ENCODE measurements at places on chromosomes 13 and 19.

- DNase-seq, result peak; percentile 69
These were observed 941 bp downstream of the MYPOP start for GRCh38 chr19:45901432-45901911.

DNA sequence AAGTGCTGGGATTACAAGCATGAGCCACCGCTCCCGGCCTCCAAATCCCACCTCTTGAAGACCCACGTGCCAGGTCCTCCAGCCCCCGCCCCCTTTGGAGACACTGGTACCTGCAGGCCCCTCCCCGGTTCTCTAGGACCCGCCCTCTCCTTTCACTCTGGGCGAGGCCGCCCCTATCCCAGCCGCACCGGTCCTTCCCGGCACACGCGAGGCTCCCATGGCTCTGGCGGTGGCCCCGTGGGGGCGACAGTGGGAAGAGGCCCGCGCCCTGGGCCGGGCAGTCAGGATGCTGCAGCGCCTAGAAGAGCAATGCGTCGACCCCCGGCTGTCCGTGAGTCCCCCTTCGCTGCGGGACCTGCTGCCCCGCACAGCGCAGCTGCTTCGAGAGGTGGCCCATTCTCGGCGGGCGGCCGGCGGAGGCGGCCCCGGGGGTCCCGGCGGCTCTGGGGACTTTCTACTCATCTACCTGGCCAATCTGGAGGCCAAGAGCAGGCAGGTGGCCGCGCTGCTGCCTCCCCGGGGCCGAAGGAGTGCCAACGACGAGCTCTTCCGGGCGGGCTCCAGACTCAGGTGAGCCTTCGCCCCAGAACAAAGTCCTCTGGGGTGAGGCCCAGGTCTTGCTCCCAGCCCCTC lies at the start of gene CBLC:
Gene CBLC (plus strand): TSS at position 176 of the 633 bp plus-strand sequence. CDS start 42 bp downstream, at position 218.
- DNase-seq, result no peak

DNA sequence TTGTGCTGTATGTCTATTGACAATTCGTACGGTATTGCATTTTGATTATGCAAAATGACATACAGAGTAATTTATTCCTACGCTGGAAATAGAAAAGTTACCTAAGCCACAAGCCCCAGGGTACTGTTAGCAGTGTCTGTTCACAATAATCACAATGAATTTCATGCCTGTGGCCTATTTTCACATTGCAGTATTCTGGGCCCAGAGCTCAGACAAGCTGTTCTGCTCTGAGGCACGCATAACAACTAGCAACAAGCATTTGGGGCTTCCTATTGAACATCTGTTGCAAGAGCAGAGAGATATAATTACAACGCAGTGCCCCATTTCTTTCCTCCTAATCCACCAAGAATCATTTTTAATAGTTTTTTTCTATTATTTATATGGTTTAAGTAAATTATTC lies 158.9 kb upstream of the SGCG start:
- no peak for DNase-seq

GRCh38 chr19:58570770-58571574 lies 2.2 kb downstream of the MZF1 start:
- no peak for DNase-seq
